ENCODE measurements at places on chromosomes 1 and 21.

DNA sequence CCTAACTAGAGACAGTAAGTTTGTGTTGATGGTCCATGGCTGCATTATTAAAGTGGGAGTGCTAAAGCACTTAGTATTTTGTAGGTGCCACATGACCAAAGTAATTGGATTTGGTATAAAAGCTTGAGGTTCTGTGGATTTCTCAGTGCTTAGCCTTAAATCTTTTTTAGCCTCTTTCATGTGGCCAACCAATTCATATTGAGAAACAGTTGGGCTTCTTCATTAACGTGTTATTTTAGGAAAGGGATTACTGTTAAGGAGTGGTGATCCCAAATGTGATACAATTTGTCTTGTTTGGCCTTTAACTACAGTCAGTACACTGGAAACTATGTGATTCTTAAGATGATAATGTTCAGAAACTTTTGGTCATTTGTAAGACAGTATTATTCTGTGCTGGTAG lies 25.5 kb downstream of the MAN1A2 start:
- DNase-seq, result no peak

GRCh38 chr1:227070638-227071285 lies 130.7 kb downstream of the COQ8A start:
- no peak for DNase-seq

DNA sequence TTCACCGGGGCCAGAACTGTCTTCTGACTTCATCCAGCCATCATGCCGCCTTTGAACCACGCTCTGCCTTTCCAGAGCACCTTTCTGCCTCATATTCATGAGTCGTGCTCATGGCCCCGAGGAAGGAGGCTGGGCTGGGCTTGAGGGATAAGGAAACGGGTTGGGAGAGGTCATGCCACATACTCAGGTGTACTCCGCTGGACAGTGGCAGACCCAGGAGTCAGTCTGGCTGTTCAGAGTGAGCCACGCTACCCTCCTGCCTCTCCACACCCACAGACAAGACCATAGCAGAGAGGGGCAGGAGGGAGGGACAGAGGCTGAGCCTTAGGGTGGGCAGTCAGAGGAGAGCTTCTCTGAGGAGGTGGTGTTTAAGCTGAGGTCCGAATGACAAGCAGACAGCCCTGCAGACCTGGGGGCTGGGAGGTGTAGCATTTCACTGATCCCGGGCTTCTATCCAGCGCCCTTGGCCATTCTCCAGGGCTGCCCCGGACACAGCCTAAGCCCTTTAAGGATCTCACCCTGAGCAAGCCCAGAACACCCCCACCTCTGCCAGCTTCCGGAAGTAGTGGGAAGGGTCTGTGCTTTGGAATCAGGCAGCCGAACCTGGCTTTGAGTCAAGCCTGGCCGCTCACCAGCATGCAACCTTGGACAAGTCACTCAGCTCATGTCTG lies 102.3 kb downstream of the LACTBL1 start:
- DNase-seq, result no peak

DNA sequence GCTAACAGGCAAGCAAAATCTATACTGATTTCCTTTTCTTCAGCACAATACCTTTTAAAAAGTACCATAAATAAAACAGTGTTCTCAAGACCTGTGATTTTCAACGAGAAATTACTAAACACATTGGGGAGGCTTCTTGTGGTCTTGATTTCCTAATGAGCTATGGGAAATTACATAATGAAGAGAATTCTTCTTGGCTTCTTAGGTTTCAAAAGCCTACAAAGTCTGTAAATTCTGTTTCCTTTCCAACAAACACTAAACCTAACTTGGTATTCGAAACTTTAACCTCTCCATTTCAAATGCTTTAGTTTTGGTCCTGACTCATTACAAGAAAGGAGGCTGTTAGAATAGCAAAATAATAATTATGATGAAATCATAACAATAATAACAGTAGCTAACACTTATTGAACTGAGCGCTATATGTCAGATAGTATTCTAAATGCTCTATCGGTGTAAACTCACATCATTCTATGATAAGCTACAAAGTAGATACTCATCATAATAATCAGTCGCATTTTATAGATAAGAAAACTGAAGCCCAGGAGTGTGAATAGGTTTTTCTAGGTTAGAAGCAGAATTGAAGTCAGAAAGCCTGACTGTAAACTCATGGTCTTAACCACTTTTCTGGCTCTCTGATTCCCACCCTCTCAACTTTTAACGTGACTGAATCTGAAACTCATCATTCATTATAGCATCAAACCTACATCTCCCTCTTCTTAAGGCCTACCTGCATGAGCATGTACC lies 486.7 kb downstream of the SMYD3 start:
- no peak for DNase-seq

DNA sequence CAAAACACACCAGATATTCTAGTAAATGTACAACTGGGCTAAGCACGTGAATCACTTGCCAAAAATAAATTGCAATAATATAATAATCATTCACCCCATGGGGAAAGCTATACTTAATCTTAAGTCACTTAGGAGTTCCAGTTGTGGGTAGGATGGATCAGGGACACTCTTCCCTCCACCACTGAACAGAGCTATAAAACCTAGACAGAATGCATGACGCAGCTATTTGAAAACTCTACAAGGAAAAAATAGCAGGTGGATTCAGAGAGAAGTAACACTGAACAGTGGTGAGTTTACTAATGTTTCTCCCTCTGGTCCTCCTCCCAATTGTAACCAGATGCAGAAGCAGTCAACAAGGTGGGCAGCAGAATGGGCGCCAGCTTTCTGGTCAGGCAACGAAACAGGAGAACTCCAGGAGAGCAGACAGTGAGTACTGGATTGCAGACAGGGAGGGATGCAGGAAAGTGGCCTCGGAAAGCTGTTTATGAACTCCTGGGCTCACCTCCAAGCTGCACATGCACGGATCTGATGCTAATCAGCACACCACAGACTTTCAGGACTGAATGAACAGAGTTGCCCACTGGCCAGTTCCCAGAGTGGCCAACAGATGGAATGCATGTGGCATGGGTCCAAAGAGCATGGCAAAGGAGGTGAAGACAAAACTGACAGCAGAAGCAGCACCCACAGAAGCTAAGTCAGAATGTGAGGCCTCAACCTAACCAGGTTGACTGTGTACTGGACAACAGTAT lies 41.4 kb downstream of the TARBP1 start:
- DNase-seq, result no peak

- no peak for DNase-seq
Observed at GRCh38 chr1:181089017-181089675, 646 bp downstream of the IER5 start.

DNA sequence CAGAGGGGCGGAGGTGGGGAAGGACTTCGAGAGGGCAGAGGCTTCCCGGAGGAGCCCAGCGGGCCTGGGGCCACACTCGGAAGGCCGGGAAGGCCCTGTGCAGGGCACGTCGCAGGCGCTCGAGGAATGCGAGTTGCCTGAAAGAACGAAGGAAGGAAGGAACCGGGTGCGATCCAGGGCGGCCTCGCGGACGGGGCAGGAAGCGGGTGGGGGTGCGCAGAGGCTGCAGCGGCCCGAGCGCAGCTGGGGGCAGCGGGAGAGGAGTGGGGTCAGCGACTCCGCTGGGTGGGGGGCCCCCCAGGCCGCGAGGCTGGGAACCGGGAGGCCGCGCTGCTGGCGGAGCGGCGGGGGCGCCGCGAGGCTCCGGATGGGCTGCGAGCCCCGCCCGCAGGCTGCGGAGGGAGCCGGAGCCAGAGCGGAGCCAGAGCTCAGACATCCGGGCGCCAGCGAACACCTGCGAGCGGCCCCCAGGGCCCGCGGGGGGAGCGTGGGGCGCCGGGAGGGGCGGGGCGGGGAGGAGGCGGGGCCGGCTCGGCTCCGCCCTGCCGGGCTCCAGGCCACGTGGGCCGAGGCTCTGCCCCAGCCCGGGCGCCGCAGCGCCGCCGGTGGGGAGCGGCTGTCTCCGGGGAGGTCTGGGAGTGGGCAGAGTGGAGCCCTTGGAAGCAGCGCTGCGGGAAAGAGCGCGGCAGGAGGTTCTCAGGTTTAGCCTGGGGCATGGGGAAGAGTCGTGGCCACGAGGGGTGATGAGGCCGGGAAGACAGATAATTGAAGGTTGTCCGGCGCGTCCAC lies 4.6 kb downstream of the ID3 start:
- DNase-seq, result peak; percentile 81

GRCh38 chr1:157087030-157087429 lies 12.6 kb downstream of the ETV3L start:
- DNase-seq, result no peak

GRCh38 chr1:101697072-101697471 lies 299.7 kb downstream of the OLFM3 start:
- no peak for DNase-seq

GRCh38 chr1:151847867-151848596 lies 5.5 kb downstream of the THEM5 start:
- DNase-seq, result no peak

DNA sequence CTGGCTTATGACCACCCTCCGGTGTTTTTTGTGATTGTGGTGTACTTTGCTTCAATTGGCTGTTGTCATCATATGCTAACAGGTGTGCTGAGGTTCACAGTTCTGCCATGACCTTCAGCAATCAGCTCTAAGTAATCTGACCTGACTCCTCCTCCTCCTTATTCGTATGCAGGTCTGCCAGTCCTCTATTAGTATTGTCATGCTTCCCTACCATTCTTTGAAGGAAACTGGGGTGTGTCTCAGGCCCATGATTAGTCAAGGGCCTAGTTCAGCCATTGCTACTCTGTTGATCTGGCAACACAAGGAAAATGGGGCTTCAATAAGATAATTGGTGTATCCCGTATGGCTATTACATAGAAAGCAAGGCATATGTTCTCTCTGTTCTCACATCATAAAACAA lies 332.3 kb upstream of the DPYD start:
- no peak for DNase-seq

GRCh38 chr1:211490038-211490678 lies 1.8 kb downstream of the RD3 start:
- no peak for DNase-seq

- no peak for DNase-seq
Observed at GRCh38 chr1:43415901-43416300, 26.2 kb downstream of the SZT2 start.

- DNase-seq, result no peak
Observed at GRCh38 chr1:151828921-151829320, 2.7 kb downstream of the RORC start.

GRCh38 chr21:40732253-40733023 lies 114.5 kb downstream of the DSCAM start:
- no peak for DNase-seq

- no peak for DNase-seq
Observed at GRCh38 chr1:94803106-94803505, 17.1 kb upstream of the SLC44A3 start.

DNA sequence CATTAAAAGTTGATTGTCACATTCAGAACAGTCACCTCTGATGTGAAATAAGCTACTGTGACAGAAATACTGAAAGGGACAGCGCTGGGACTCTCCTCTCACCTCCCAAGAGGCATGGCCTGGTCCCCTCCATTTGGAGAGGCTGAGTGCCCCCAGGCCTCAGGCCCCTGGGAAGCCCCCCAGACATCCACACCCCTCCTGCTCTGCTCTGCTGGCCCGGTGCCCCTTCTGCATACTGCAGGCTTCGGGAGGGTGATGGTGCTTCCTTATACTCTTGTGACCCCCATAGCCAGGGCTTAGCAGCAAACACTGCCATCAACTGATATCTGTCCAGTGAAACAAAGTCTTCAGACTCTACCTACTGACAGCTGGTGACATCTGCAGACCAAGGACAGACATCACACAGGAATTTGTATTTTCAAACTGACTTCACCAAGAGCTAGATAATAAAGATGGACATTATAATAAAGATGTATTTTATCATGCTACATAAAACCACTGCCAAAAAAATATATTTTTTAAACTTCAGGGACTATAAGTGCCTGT lies 36.9 kb downstream of the C2CD2 start:
- no peak for DNase-seq

- no peak for DNase-seq
Observed at GRCh38 chr1:56645677-56646305, 677 bp downstream of the PRKAA2 start.

GRCh38 chr1:69319287-69319686 lies 248.4 kb upstream of the LRRC7 start:
- no peak for DNase-seq

GRCh38 chr1:117022114-117022513 lies 20.6 kb downstream of the CD101 start:
- no peak for DNase-seq

DNA sequence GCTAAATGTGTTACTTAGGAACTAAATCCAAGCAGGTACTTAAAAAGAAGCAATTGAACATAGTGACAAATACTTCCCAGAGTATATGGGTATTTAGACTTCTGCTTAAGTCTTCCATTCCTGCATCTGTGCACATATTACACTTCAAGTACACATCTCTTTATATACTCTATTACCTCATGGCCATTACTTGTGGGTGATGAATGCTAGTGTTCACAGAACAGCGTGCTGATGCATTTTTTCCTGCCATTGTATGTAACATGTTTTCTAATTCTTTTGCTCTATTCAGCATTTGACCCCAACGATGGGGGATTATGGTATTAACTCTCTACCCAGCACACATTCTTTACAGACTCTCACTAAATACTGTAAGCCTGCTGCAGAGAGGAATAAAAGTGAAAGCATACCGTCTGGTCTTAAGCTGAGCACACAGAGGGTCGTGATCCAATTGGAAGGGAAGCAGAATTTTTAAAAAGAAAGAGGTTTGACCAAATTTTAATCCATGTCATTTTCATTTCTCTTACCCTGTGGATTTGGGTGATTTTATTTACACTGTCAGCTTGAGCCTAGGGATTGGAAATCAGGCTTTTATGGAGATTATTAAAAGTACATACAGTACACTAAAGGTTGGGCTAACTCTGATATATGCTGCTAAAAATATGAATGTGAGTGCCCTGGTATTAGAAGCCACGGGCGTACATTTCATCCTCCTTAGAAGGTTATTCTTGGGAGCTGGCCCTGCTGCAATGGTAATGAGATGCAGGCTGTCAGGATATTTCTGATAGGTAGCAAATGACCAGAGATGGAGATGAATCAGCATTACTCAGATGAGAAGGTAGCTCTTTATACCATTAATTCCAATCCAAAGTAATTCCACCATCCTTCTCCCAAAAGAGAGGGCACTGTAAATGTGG lies 95.5 kb upstream of the PROX1 start:
- no peak for DNase-seq

- DNase-seq, result no peak
Observed at GRCh38 chr1:197184190-197184589, 37.7 kb upstream of the ASPM start.

DNA sequence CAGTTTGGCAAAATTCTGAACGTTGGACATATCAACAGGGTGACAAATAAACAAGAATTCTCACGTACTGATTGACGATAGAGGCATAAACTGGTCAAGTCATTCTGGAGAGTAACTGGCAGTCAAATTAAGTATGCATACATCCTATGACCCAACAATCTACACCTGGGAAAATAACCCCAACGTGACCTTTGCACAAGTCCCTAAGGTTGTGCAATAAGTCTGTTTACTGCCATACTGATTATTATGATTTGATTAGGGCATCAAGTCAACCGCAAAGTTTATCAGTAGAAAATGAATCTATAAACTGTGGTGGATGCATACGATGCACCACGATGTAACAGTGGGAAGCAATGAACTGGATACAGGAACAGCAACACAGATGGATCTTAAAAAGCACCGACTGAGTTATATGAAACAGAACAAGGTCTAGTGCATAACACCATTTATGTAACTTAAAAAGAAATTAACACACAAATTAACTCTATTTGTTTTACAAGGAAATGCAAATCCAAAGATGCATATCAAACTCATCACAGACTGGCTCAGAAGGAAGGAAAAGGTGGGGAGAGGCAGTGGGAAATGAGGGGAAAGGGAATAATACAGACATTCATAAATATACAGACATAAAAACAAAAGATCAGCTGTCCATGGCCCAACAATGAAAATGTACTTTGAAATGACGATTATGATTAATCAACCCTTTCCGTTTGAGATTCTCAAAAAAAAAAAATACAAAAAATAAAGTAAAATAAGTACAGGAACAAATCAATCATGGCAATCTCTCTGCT lies 41.0 kb upstream of the SEC16B start:
- DNase-seq, result no peak

All from stimulated activated CD4-positive, alpha-beta T cell treated with anti-CD3 and anti-CD28 coated beads, TNF-alpha, amount 100 ng/mL, for 1 hour (primary cell).